ENCODE measurements at places on chromosomes 6 and 20. TPM values are rescaled to one million over a fixed set of nuclear protein-coding genes. Genes with fewer than 3 reads are reported as not detected.

UTRN gene
- 293 TPM for total RNA-seq

ZBTB2 gene
- 6.0 TPM for total RNA-seq

ATP9A gene
- total RNA-seq = 21.2 TPM

ELOVL2 gene
- total RNA-seq = not detected

NTSR1 gene
- total RNA-seq = 0.27 TPM

TRIM15 gene
- total RNA-seq = not detected

CLPSL1 gene
- total RNA-seq = not detected

OR2J3 gene
- not detected for total RNA-seq

LY6G5B gene
- 2.2 TPM for total RNA-seq

XKR7 gene
- not detected for total RNA-seq

TINAG gene
- total RNA-seq = not detected

ENPP1 gene
- 0.47 TPM for total RNA-seq

PLCB4 gene
- total RNA-seq = 1.8 TPM

SUPT3H gene
- 9.4 TPM for total RNA-seq

FAM83C gene
- total RNA-seq = not detected

FAXC gene
- total RNA-seq = 0.56 TPM

NKX2-2 gene
- not detected for total RNA-seq

TP53TG5 gene
- total RNA-seq = not detected

MYLIP gene
- total RNA-seq = 34.1 TPM

SEL1L2 gene
- total RNA-seq = not detected

COL9A3 gene
- total RNA-seq = 0.19 TPM

DUSP22 gene
- 20.0 TPM for total RNA-seq

LRRC73 gene
- total RNA-seq = 0.19 TPM

TDRD6 gene
- total RNA-seq = 0.09 TPM

ZNF165 gene
- total RNA-seq = 0.36 TPM

CAGE1 gene
- total RNA-seq = 0.09 TPM

SYCP2 gene
- total RNA-seq = 0.19 TPM

BANF2 gene
- not detected for total RNA-seq

LAMA5 gene
- total RNA-seq = 59.0 TPM

ENPP4 gene
- total RNA-seq = 2.4 TPM

NRSN1 gene
- total RNA-seq = not detected

AHCY gene
- 136 TPM for total RNA-seq

ME1 gene
- 2.8 TPM for total RNA-seq

WFDC2 gene
- not detected for total RNA-seq

IL17A gene
- not detected for total RNA-seq

MLN gene
- not detected for total RNA-seq

TUBB2B gene
- total RNA-seq = 2.9 TPM

DNMT3B gene
- 2.6 TPM for total RNA-seq

C20orf173 gene
- not detected for total RNA-seq

SLC17A2 gene
- not detected for total RNA-seq

PI16 gene
- total RNA-seq = 3.5 TPM

SCGN gene
- total RNA-seq = not detected

PDYN gene
- not detected for total RNA-seq

AVP gene
- total RNA-seq = not detected

EYS gene
- total RNA-seq = under 0.01 TPM

SLC17A3 gene
- not detected for total RNA-seq

MCCD1 gene
- total RNA-seq = not detected

PSMB8 gene
- 69.2 TPM for total RNA-seq

All from endothelial cell of coronary artery (primary cell).